Activated CD4-positive, alpha-beta memory T cell treated with anti-CD3 and anti-CD28 coated beads, Interleukin-2, amount 10 ng/mL, durations not matched to agents 7 days and 5 days (primary cell): ENCODE measurements at places on chromosomes 7 and 10.

- DNase-seq, result no peak
Observed at GRCh38 chr7:44775383-44776107, 20.9 kb upstream of the PPIA start.

GRCh38 chr10:19812976-19813375, 3.3 kb upstream of the PLXDC2 start:
- no peak for DNase-seq

DNA sequence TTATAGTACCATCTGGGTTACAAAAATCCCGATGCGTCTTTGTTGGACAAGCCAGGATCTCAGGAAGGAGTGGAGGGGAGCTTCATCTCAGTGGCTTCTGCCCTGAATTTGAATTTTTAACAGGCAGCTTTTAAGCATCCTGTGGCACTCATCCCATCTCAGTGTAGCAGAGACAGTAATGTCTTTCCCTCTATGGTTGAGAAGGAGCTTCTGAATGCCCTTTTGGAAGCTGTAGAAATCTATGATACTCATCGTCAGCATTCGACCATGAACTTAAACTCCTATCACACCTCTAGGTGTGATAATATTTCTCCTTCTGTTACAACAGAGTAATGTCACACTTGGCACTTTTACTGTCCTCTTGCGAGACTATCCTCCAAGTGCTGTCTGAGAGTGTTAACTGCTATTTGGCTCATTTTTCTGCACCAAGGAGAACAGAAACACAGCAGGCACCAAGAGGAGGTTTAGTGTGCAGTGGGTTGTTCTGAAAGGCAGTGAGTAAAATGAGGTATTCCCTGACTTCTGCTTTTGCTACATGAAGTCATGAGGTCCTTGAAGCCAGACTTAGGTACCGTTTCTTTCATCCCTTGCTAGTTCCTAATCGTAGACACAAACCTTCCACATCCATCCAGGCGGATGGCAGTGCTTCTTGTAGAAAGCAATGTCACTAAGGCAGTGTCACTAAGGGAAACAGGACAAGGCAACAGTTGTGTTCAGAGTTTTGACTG, 177.4 kb downstream of the CELF2 start:
- no peak for DNase-seq

GRCh38 chr7:98229441-98229840, 18.2 kb downstream of the BHLHA15 start:
- no peak for DNase-seq

DNA sequence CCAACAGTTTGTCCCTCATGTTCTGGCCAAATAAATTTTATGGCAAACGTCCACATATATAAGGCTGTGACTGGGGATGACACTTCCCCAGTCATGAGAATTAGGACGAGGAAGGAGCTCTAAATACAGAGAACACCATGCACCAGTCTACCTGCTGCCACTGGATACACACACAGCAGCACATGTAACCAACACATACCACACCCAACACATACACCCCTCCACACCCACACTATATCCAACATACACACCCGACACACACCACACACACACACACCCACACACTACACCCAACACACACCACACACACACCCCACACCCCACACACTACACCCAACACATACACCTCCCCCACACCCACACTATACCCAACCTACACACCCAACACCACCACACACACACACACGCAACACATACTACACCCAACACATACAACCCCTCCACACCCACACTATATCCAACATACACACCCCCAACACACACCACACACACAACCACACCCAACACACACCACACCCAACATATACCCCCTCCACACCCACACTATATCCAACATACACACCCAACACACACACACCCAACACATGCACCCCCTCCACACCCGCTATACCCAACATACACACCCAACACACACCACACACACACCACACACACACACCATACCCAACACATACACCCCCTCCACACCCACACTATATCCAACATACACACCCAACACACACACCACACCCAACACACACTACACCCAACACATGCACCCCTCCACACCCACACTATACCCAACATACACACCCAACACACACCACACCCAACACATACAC, 74.1 kb downstream of the HIPK2 start:
- no peak for DNase-seq

DNA sequence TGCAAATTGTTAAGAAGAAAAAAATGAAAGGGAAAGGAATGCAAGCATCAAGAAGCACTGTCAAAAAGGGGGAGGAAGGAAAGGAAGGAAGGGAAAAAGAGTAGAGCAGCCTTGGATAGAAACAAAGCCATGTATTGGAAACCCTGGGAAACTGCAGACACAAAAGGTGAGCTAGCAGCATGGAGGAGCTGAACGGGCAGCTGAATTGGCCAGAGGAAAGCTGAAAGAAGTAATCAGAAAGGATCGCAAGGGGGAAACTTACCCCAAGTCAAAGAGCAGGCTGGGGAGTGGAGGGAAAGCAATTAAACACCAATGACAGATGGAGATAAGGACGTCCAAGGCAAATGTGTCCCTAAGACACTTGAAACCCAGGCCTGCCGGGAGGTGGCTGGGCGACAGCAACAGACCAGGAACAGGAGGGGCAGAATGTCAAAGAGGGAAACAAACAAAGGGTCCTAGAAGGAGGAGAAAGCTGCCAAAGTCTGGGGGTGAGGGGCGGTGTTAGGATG, 93.8 kb upstream of the SVIL start:
- DNase-seq, result no peak
